ENCODE measurements at places on chromosomes 12 and 14.

GRCh38 chr12:129076441-129077320 lies 223.4 kb downstream of the GLT1D1 start:
- DNase-seq: no peak

GRCh38 chr12:15320881-15321280 lies 1.4 kb upstream of the PTPRO start:
- DNase-seq: no peak

DNA sequence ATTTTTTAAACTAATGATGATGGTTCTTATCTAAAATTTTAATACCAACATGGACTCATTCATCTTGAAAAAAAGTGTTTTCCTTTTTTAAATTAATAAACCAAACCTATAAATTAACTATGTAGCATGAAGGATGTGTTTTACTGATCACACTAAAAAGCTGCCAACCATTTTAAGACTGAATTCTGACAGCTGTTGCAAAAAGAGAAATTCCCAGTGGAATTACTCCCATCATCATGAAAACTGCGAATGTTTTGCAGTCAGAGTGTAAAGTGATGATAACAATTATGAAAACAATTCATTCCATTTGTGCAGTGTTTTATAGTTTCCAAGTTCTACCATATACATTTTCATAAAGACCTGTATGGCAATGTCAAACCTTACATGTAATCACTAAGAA lies 232.8 kb downstream of the SLC2A13 start:
- DNase-seq: no peak

DNA sequence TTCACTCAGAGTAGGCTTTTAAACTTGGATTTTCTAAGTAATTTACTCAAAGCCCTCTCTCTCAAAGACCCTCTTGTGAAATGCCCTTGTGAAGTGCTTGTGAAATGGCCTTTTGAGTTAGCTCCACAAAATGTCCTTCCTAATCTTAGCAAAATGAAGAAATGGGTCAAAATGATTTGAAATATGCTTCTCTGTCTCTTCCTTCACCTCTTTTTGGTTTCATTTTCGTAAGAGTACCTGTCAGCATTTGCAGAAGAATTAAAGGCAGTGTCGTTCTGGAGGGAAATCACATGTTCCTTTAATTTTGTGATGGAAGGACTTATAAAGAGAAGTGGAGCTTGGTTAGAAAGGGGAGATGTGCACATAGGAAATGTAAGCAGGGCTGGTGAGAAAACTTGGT lies 93.7 kb downstream of the HMGA2 start:
- DNase-seq: no peak

DNA sequence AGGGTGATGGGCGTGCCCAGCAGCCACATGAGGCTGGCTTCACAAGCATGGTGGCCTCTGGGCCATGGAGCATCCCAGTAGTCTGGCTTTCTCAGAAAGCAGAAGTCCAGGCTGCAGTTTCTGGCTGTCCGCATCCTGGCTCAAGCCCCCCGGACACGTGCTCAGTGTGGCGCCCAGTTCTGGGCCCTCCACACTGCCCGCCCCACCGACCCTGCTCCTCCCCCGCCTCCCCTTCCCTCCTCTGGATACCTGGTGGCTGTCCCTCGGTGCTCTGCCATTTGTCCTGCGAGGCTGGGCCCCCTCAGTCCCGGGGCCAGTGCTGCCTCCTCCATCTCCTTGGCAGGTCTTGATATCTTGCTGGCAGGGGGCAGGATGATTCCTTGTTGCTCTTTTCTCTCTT lies 31.6 kb downstream of the LRCOL1 start:
- no peak for DNase-seq

DNA sequence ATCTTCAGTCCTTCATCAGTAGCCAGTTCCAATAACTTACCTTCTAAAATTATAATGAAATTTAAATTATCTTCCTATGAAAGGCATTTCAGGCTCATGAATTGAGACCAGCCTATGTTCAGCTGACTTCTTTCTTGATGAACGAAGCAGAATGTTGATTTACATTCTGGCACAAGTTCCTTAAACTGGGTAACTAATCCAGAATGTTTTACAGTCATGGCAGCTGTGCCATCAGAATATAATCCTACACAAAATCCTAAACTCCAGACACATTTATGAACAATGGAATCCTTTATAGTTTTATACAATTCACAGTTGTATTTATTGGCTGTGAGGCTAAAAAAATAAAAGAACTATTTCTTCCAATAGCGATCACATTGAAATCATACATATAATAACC lies 97.3 kb upstream of the CPM start:
- DNase-seq: no peak

GRCh38 chr14:58733451-58734208 lies 95.9 kb downstream of the DACT1 start:
- no peak for DNase-seq

- DNase-seq: no peak
These were observed 33.1 kb downstream of the TDP1 start for GRCh38 chr14:89988787-89989186.

GRCh38 chr14:90003526-90004307 lies 48.0 kb downstream of the TDP1 start:
- no peak for DNase-seq

DNA sequence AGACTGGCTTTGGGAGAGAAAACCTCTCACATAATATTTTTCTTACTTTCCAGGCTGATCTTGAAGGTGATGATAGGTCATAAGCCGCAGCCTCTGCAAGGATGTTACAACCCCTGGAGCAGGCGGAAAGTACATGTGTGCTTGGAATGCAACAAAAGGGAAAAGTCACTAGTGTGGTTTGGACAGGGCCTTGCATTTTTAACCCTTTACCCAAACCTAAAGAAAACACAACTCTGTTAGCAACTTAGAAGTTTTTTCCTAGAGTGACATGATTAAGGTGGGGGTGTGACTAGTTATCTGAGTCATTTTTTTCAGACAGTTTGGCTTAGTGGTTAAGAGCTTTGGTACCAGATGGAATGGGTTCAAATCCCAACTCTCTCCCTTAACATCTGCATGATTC lies 97.0 kb downstream of the TMEM30B start:
- no peak for DNase-seq

DNA sequence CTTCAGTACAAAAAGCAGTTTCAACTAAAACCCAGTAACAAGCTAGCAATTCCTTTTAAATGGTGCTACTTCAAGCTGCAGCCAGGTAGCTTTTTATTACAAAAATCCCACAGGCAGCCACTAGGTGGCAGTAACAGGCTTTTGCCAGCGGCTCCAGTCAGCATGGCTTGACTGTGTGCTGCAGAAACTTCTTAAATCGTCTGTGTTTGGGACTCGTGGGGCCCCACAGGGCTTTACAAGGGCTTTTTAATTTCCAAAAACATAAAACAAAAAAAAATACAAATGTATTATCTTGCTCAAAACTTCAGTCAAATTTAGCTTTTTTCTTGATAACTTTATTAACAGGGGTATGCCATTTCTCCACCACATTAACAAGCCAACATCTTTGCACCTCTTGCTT lies 3.6 kb upstream of the CLEC4E start:
- DNase-seq: peak; percentile 40

- DNase-seq: no peak
These were observed 414 bp upstream of the ANKS1B start for GRCh38 chr12:99985129-99985570.

- DNase-seq: no peak
These were observed 82.9 kb downstream of the FGD4 start for GRCh38 chr12:32482226-32482625.

- DNase-seq: no peak
These were observed 67.8 kb downstream of the METTL25 start for GRCh38 chr12:82426081-82426480.

DNA sequence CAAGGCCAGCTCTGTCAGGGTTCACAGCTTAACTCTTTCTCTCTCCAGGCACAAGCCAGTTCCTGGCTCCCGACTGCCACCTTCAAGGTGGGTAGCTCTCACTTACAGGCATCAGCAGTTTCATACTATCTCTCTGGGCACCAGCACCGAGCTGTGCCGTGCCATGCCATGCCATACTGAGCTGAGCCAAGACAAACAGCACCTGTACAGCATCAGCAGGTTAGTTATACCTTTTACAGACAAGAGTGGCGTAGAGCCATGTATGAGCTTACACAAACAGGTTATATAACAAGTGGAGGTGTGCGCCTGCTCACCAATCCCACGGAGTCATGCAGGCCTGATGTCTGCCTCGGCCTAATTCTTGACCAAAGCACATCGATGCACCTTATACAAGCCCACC lies 1098.7 kb downstream of the AACS start:
- no peak for DNase-seq

GRCh38 chr12:28802706-28803438 lies 346.2 kb upstream of the FAR2 start:
- no peak for DNase-seq

GRCh38 chr12:131007031-131007739 lies 53.5 kb downstream of the ADGRD1 start:
- DNase-seq: no peak

GRCh38 chr12:120514002-120514401 lies 15.0 kb downstream of the COQ5 start:
- no peak for DNase-seq

Data from stimulated activated CD8-positive, alpha-beta memory T cell treated with anti-CD3 and anti-CD28 coated beads, Interleukin-7, amount 100 ng/mL, for 48 hours (primary cell).